ENCODE measurements at places on chromosomes 16 and 17. TPM values are rescaled to one million over a fixed set of nuclear protein-coding genes. Genes with fewer than 3 reads are reported as not detected.

DNA sequence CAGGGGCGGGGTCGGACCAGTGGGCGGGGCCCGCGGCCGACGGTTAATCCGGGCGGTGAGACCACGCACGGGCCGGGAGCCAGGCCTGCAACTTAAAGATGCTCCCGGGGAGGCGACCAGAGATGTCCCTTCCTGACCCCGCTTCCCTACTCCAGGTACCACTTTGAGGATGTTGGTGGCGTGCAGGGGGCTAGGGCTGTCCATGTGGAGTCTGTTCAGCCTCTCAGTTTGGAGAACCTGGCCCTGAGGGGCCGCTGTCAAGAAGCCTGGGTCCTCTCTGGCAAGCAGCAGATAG is 580 bp downstream of the RANGRF start:
- no peak for DNase-seq
- H3K4me1 ChIP-seq, result peaks cover 15% of the 10 kb centered on the region
- peak overlapping the region; percentile 99 for H3K27ac ChIP-seq
- H3K36me3 ChIP-seq, result no peaks in the 10 kb centered on the region
- H3K27me3 ChIP-seq, result no peaks in the 10 kb centered on the region

GRCh38 chr16:84918006-84918909 is 93.1 kb downstream of the ZDHHC7 start:
- H3K36me3 ChIP-seq, result no peaks in the 10 kb centered on the region
- no peak overlapping the region for H3K4me3 ChIP-seq
- peaks cover 11% of the 10 kb centered on the region for H3K4me1 ChIP-seq
- no peak for DNase-seq
- H3K27me3 ChIP-seq, result no peaks in the 10 kb centered on the region
- H3K27ac ChIP-seq, result peak overlapping the region; percentile 52

DNA sequence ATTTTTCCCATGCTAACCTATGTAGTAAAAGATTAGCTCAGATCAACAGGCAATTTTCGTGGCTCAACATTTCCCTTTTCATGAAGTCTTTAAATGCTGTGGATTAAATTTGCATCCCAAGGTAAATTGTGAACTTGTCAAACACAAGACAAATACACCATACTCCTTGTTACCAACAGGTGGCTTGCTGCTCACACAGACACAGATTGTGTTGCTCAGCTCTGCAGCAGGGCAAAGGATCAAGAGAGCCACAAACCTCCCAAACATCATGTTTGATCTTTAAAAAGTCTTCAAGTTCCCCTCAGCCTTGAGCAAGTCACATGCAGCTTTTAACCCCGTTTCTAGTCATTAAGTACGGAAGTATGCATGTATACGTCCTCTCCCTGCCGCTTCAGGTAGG is 119.6 kb upstream of the CNTNAP4 start:
- no peaks in the 10 kb centered on the region for H3K27me3 ChIP-seq
- H3K4me1 ChIP-seq, result no peaks in the 10 kb centered on the region
- no peak overlapping the region for H3K27ac ChIP-seq

- H3K4me1 ChIP-seq, result no peaks in the 10 kb centered on the region
- H3K27ac ChIP-seq, result no peak overlapping the region
- no peak for DNase-seq
- H3K27me3 ChIP-seq, result no peaks in the 10 kb centered on the region
Observed at GRCh38 chr17:50318501-50319285, 27.2 kb upstream of the XYLT2 start.

GRCh38 chr16:79725051-79725450 is 124.5 kb upstream of the MAF start:
- no peak overlapping the region for H3K27ac ChIP-seq
- H3K4me3 ChIP-seq, result no peak overlapping the region
- H3K27me3 ChIP-seq, result no peaks in the 10 kb centered on the region
- H3K4me1 ChIP-seq, result peaks cover 9% of the 10 kb centered on the region
- DNase-seq, result no peak

- H3K27ac ChIP-seq, result peak overlapping the region; percentile 80
- no peak overlapping the region for H3K4me3 ChIP-seq
- no peaks in the 10 kb centered on the region for H3K27me3 ChIP-seq
- H3K4me1 ChIP-seq, result peaks cover 51% of the 10 kb centered on the region
Observed at GRCh38 chr17:39659279-39660010, 5.7 kb upstream of the TCAP start.

DNA sequence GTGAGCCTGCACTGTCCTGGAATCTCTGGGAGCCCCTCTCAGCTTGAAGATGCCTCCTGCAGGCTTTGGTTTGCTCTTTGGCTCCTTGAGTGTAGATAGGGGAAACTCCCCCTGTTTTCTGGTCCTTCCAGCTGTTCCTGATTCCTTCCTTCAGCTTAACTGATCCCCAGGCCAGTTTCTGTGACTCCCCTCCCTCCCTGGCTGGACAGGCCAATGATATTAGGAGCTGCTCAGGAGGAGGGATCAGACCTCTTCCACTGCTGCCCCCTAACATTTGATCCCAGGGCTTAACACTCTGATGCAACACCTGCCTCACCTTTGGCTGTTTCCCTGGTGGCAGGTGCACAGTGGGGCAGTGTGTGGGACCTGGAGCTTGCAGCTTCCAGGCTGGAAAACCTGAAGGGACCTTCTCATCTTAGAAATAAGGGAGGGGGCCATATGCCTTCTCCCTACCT is at the start of gene TAC4:
TAC4 (minus strand) TSS at position 51 of the 455 bp plus-strand sequence. CDS start 52 bp downstream, outside the sequence.
- H3K4me1 ChIP-seq, result peaks cover 16% of the 10 kb centered on the region
- H3K4me3 ChIP-seq, result no peak within 1 kb of the TSS
- DNase-seq, result no peak
- H3K36me3 ChIP-seq, result no peaks in the 10 kb centered on the region
- H3K27ac ChIP-seq, result peak within 1 kb of the TSS; percentile 91
- H3K27me3 ChIP-seq, result no peaks in the 10 kb centered on the region

- H3K36me3 ChIP-seq, result no peaks in the 10 kb centered on the region
- no peaks in the 10 kb centered on the region for H3K27me3 ChIP-seq
- H3K4me3 ChIP-seq, result peak overlapping the region; percentile 98
- peak overlapping the region; percentile 86 for H3K27ac ChIP-seq
- peaks cover 24% of the 10 kb centered on the region for H3K4me1 ChIP-seq
Observed at GRCh38 chr16:48608452-48608851, 1.5 kb downstream of the N4BP1 start.

GRCh38 chr16:73951481-73951880 is 345.1 kb upstream of the PSMD7 start:
- DNase-seq, result peak; percentile 73
- H3K36me3 ChIP-seq, result no peaks in the 10 kb centered on the region
- no peak overlapping the region for H3K27ac ChIP-seq
- H3K4me3 ChIP-seq, result no peak overlapping the region
- no peaks in the 10 kb centered on the region for H3K27me3 ChIP-seq

DNA sequence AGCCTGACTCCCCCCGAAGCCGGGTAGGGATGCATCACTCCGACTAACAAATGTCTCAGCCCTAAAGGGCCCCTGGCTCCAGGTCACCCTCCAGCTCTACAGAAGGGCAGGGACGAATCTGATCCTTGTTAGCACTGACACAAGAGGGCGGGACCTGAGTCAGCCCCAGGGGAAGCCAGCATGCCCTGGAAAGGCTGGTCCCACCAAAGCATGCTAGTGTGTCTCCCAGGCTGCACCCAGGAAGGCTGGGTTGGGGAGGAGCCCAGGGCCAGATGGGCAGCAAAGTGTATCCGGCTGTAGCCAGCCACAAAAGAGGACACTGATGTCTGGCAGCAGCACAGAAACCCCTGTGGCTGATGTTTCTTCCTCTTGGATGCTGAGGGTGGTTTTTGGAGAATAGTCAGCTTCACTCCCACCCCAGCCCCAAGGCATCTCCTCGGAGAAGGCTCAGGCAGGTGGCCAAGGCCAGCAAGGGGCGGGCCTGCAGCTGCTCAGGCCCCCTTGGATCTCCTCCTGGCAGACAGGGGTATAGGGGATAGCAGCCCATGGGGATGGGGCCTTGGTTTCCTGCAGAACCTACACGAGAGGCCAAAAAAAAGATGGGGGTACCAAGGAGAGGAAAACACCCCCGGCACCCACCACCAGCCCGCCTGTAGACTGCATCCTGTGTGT is 11.0 kb downstream of the NATD1 start:
- no peak overlapping the region for H3K27ac ChIP-seq
- no peak for DNase-seq
- H3K4me1 ChIP-seq, result peaks cover 3% of the 10 kb centered on the region
- H3K36me3 ChIP-seq, result no peaks in the 10 kb centered on the region
- no peaks in the 10 kb centered on the region for H3K27me3 ChIP-seq

DNA sequence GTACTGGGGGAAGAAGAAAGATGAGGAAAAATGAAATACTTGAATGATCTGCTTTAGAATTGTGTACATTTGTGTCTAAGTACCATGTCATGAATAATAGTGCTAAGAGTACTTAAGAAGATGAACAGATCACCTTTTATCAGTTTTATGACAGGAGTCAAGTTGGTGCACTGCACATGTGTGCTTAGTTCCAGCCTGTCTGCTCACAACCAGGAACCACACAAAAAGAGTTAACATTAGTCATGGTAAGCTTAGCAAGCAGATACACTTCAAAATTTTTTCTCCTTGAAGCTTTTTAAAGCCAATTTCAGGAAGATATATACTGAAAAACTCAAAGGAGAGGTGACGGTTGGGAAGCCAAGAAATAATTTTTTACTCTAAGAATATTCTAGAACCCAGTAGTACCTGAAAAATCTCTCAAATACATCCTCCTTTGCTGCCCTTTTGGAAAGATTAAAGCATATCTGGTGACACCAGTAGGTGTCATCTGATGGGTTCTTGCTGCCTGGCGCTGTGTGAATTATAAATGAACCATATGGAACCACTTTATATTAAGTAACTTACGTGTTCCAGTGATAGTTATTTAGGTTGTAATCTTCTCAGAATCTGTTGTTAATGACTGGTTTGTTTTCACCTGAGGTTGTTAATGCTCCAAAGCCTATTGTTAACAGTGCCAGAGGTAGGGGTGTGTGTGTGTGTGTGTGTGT is 93.4 kb downstream of the MSI2 start:
- H3K4me1 ChIP-seq, result peaks cover 19% of the 10 kb centered on the region
- H3K36me3 ChIP-seq, result no peaks in the 10 kb centered on the region
- no peak overlapping the region for H3K27ac ChIP-seq
- no peaks in the 10 kb centered on the region for H3K27me3 ChIP-seq
- DNase-seq, result no peak

- peaks cover 40% of the 10 kb centered on the region for H3K27me3 ChIP-seq
- H3K4me3 ChIP-seq, result no peak overlapping the region
- peaks cover 18% of the 10 kb centered on the region for H3K4me1 ChIP-seq
- no peak for DNase-seq
- H3K27ac ChIP-seq, result no peak overlapping the region
Observed at GRCh38 chr16:68444056-68444657, 4.2 kb downstream of the SMPD3 start.

- peak; percentile 32 for DNase-seq
- no peak overlapping the region for H3K27ac ChIP-seq
- H3K27me3 ChIP-seq, result no peaks in the 10 kb centered on the region
- H3K36me3 ChIP-seq, result no peaks in the 10 kb centered on the region
Observed at GRCh38 chr16:14029658-14030057, 41.5 kb upstream of the MRTFB start.

- no peak for DNase-seq
- H3K4me3 ChIP-seq, result no peak overlapping the region
- H3K36me3 ChIP-seq, result no peaks in the 10 kb centered on the region
- H3K27me3 ChIP-seq, result no peaks in the 10 kb centered on the region
Observed at GRCh38 chr16:72202014-72202413, 30.1 kb upstream of the PMFBP1 start.

DNA sequence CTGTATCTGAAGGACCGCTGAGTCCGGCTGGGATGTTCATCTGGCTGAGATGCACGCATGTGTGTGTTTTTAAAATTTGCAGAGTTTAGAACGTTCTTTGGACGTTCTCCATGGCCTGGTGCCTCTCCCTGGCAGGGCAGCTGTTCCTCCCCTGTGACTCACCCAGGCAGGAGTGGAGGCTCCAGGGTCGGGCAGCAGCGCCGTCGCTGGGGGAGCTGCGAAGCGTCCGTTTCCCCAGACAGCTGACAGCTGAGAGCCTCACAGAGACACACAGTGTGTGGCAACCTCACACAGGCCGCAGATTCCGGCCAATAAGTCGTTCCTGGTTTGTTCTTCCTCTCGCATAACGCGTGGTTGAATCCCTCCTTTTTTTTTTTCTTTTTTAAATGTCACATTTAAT is 80.6 kb downstream of the OR1D5 start:
- H3K4me1 ChIP-seq, result no peaks in the 10 kb centered on the region
- H3K4me3 ChIP-seq, result no peak overlapping the region
- H3K27me3 ChIP-seq, result no peaks in the 10 kb centered on the region

DNA sequence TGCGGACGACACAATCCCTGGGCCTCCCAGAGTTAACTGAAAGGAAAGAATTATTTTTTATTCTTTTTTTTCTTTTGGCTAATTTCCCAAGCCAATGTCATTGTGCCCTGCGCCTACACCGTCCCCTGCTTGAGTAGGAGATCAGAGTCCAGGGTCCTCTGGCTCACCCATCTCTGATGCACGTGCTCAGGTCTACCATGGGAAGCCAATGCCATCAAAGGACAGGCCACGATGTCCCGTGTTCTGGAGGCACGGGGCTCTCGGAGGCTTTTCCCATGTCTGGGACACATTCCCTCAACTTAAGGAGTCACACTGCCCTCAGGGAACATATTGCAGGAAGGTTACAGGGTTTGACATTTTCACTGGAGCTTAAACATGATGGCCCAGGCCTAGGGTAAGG is 123.7 kb downstream of the SLC39A11 start:
- DNase-seq, result no peak

DNA sequence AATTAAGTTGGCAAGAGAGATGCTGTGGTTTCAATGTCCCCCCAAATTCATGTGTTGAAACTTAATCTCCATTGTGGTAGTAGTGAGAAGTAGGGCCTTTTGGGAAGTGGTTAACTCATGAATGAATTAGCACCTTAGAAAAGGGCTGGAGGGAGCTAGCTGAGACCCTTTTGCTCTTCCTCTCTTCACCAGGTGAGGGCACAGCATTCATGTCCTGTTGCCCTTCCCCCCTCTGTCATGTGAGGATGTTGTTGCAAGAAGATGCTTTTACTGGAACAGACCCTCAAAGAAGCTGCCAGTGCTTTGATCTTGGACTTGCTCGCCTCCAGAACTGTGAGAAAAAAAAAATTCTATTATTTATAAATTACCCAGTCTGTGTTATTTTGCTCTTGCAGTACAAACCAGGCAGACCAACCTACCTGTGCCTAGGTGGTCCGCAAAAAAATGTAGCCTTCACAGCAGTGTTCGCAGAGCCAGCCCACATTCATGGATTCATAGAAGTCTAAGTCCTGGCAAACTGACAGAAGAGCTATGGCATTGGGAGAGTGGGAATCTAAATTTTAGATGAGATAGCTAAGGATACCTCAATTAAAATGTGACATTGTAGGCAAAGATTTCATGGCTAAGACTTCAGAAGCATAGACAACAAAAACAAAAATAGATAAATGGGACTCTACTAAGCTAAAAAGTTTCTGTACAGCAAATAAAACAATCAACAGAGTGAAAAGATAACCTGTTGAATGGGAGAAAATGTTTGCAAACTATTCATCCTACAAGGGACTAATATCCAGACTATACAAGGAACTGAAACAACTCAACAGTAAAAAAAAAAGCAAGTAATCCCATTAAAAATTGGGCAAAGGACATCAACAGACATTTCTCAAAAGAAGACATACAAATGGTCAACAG is 32.0 kb upstream of the ABCA5 start:
- no peaks in the 10 kb centered on the region for H3K27me3 ChIP-seq
- no peaks in the 10 kb centered on the region for H3K36me3 ChIP-seq
- no peak overlapping the region for H3K4me3 ChIP-seq
- H3K4me1 ChIP-seq, result no peaks in the 10 kb centered on the region
- H3K27ac ChIP-seq, result no peak overlapping the region

- H3K4me1 ChIP-seq, result no peaks in the 10 kb centered on the region
- H3K27me3 ChIP-seq, result no peaks in the 10 kb centered on the region
- no peaks in the 10 kb centered on the region for H3K36me3 ChIP-seq
- no peak for DNase-seq
- no peak overlapping the region for H3K27ac ChIP-seq
Observed at GRCh38 chr16:8512941-8513624, 77.2 kb downstream of the TMEM114 start.

Gene CHCT1
- total RNA-seq, result not detected

Gene KRT31
- not detected for total RNA-seq

Gene GINS2
- total RNA-seq, result 0.52 TPM

Gene DNAH3
- 1.5 TPM for total RNA-seq

Gene NFATC3
- 24.2 TPM for total RNA-seq

Gene FBXO39
- 0.20 TPM for total RNA-seq

Gene HSPB9
- total RNA-seq, result not detected

Gene RAB40C
- total RNA-seq, result 12.8 TPM

Gene SLC43A2
- total RNA-seq, result 13.8 TPM
